ENCODE measurements at places on chromosomes 11 and 22. TPM values are rescaled to one million over a fixed set of nuclear protein-coding genes. Genes with fewer than 3 reads are reported as not detected.

NLRP10 gene
- 0.75 TPM for total RNA-seq

NLRP14 gene
- total RNA-seq: 0.92 TPM

APOL3 gene
- 34.0 TPM for total RNA-seq

APOA5 gene
- not detected for total RNA-seq

APOBEC3G gene
- 11.0 TPM for total RNA-seq

MMP10 gene
- total RNA-seq: 3.9 TPM

CBLIF gene
- not detected for total RNA-seq

SPDYC gene
- not detected for total RNA-seq

MYOD1 gene
- not detected for total RNA-seq

MMP8 gene
- not detected for total RNA-seq

TTC36 gene
- total RNA-seq: 0.26 TPM

RBMXL2 gene
- total RNA-seq: not detected

PRSS23 gene
- 574 TPM for total RNA-seq

SYNGR1 gene
- 9.0 TPM for total RNA-seq

GGTLC2 gene
- total RNA-seq: not detected

Measured in aortic smooth muscle cell (primary cell).